Renal cortical epithelial cell (primary cell): ENCODE measurements at places on chromosomes 2 and 18. TPM values are rescaled to one million over a fixed set of nuclear protein-coding genes. Genes with fewer than 3 reads are reported as not detected.

APCDD1 gene
- total RNA-seq = under 0.01 TPM in 1 of 2 replicates, not detected in the other

AP1S3 gene
- total RNA-seq = 48.0 and 50.9 TPM in 2 replicates

WIPF1 gene
- total RNA-seq = 3.0 and 8.6 TPM in 2 replicates

DSEL gene
- 8.7 and 10.7 TPM in 2 replicates for total RNA-seq

KCNG2 gene
- total RNA-seq = 0.20 TPM in 1 of 2 replicates, not detected in the other

SERPINB10 gene
- not detected in 2 replicates for total RNA-seq

CYB5A gene
- 163 and 256 TPM in 2 replicates for total RNA-seq

DNA sequence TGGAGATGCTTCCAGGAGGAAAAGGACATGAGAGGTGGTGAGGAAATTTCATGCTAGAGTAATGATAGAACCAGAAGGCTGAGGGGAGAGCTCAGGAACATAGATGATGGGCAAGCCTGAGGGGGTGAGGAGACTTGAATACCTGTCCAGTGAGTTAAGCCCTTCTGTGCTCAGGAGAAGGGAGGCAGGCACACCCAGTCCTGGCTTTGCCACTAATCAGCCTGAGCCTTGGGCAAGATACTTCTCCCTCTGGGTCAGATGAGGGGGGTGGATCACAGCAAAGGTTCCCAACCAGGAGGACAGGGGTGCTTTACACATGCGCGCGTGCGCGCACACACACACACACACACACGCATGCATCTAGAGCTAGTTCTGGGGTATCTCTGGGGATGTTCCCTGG, 151.6 kb upstream of the MSH6 start:
- DNase-seq = no peak

GRCh38 chr2:23376075-23376474, 8.9 kb upstream of the KLHL29 start:
- DNase-seq = no peak

DNA sequence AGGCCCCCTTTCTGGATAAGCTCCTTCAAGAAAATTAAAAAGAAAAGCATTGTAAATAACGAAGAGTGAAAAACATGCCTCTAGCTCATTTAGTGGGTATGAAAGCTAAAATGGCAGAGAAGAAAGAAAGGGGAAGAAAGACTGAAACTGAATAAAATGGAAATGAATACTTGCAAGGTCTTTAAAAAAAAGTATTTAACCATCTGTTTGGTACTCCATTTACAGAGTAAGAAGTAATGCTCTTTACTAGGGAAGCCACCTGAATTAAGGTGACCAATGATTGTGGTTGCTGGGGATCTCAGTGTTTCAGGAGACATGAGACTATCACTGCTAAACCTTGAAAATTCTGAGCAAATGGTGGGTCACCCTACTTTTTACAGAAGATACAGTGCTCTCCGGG, 17.7 kb upstream of the ARL5A start:
- DNase-seq = no peak

DNA sequence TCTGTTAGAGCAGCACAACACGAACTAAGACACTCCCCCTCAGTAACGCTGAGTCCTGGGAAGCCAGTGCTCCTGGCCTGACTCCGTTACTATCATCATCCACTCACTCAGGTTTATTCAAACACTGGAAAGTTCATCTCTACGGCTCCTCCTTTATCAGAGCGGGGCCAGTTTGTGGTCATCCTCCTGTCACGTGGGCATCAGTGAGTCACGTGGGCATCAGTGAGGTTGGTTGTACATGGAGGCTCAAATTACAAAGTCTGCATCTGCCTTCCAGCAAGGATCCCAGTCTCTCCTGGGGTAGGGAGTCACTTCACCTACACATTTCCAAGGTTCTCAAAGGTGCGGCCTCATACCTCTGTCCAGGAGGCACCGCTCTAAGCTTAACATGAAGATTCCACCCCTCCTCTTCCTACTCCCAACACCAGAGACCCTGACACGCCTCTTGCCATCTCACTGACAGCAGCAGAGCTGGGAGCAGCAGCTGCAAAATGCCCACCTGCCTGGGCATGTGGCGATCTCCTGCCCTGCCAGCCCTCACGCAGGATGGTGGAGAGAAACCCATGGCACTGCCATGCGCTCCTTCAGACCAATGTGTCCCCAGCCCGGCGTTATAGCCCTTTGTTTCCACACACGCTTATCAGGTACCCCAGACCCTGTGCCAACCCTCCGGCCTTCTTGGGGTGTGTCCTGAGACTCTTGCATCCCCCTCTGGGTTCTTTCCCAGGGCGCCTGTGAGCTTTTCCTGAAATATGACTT, 99.2 kb upstream of the PTPRM start:
- peak; percentile 14 for DNase-seq

GRCh38 chr2:31440764-31441163, 26.2 kb upstream of the XDH start:
- no peak for DNase-seq

DNA sequence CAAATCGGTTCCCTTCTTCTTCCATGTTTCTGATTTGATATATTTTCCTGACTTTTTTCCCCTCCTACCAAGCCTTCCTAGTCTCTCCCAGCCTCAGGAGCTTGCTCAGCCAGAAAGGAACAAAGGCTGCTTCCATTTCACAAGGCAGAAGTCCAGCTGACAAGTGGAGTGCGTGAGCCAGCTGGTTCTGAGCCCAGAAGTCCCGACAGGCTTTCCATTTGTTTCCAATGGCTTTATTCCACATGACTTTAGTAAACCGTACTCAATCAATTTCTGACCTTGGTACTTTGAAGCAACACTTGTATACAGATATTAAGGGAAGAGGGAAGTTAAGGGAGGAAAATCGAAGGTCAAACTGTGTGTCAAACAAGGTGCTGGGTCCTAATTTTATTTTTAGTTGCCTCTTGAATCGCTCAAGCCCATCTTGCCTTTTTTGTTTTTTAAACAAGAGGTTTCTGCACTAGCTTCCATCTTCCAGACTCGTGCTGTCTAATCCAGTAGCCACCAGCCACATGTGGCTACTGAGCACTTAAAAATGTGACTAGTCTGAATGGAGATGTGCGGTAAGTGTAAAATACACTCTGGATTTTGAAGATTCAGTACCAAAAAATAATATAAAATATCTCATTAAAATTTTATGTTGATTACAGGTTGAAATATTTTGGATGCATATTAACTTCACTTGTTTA, 36.2 kb downstream of the WIPF1 start:
- peak; percentile 43 for DNase-seq

GRCh38 chr2:16323126-16323520, 342.5 kb downstream of the CYRIA start:
- DNase-seq = no peak

GRCh38 chr2:48841126-48841525, 85.6 kb upstream of the LHCGR start:
- DNase-seq = no peak

DNA sequence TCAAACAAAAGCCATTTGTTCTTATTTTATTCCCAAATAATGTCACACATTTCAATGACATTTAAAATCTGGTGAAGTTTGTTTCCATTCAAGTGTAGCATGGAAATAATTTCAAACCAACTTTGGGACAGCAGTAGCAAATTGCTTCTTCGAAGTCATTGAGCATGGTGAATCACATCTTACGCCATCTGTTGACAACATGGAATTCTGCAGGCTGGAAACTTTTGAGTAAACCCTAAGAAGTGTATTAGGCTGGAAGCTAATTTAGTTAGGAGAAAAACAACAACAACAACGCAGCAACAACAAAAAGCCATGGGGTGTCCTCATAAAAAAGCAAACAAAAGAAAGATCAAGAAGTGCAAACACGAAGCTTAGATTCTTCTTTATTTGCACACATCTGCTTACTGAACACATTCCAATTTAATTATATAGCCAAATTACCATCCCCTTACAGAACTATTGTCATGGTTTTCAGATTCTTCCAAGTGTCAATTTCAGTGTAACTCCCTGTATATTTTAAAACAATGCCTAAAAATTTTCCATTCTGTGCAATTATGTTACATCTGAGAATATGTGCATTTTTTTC, 659.0 kb upstream of the CDH7 start:
- peak; percentile 33 for DNase-seq

- DNase-seq = peak; percentile 42
Observed at GRCh38 chr2:227939271-227940027, 68.0 kb downstream of the DAW1 start.

DNA sequence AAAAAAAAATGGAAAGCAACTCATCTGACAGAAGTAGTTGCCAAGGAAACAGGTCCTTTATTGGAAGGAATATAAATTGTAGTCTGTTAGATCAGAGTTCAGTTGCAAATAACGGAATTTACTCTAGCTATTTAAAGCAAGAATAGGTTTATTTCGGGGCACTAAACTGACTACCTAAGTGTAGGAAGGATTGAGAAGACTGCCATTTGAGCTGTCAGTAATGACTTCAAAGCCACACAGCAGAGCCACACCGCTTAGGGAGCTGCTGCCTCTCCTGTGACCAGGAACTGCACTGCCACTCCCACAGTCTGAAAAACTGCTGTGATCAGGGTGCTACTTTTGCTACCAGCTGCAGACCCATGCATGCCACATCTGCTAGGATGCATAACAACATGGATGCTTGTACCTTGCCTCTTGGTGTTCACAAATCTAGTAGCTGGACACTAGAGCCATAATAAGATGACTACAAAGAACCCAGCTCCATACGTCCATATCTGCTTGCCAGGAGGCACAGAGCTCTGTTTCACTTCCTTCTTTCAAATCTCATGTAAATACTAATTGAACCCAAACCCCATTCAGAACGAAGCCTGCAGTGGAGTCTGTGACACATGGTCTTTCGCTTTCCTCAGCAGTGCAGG, 2.2 kb downstream of the DSG2 start:
- no peak for DNase-seq

DNA sequence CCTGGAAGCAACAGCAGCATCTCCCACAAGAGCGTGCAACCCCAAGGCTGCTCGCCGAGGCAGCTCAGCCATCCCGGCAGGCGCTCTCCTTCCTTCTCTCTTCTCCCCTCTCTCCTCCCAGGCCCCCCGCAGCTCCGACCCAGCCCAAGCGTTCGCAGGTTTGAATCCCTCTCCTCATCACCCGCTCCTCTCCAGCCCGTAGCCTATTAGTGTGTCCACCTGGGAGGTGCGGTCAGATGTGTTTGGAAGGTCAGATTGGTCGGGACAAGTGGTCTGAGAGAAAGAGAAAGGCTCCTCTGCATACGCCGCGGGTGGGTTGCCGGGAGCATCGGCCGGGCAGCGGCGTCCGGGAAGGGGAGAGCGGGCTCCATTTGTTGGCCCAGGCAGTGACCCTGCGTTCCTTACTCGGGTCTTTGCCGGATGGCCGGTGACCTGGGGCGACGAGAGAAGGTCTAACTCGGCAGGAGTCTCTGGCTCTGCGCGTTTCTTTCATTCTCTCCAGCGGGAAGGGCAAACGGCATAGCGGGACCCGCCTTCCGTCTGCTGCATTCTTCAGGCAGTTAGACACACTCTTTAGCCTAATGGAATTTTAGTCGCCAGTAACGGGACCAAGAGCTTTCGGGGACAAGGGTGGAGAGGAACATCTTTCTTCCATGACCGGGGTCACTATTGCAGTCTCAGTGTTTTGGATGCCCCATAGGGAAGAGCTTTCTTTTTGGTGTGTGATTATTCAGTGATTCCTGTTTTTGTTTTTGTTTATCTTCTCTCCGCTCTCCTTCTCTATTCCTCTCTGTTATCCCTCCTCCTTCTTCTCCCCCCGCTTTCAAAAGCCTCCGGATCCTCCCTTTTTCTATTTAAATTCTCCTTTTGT, 1.1 kb upstream of the TMEFF2 start:
- peak; percentile 22 for DNase-seq

- DNase-seq = no peak
Observed at GRCh38 chr2:54581326-54582039, 125.4 kb downstream of the SPTBN1 start.

DNA sequence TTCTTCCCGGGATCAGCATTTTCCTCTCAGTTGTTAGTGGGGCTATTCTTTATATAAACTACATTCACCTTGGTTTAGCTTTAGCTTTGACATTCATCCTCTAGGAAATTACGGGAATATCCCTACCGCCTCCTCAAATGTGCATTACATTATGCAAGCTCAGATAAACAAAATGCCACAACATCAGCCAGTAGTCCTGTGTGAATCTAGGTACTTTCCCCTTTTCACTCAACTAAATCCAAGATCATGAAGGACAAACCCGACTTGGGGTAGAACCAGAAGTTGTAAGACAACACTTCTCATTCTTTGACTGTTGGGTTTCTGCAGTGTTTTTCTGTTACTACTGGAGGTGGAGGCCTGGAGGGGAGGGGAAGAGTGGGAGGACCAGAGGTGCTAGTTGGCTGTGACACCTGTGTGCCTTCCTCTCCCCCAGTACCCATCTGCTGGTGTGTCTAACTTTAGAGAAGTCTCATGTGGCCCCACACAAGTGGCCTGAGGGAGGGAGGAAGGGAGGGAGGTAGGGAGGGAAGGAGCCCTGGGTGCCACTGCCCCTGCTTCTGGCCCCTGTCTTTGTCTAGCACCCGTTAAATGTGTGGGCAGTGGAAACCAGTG, 84.8 kb upstream of the BCL2L11 start:
- DNase-seq = peak; percentile 69

DNA sequence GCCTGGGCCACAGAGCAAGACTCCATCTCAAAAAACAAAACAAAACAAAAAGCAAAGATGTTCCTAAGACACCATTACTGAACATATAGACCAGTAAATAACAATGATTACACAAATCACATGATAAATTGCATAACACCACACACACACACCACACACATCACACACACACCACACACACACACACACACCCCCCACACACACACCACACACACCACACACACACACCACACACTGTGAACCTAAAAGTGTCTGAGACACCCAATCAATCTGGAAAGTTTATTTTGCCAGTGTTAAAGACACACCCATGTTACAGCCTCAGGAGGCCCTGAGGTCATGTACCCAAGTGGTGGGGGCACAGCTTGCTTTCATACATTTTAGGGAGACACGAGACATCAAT, 62.6 kb upstream of the ASAP2 start:
- DNase-seq = no peak

GRCh38 chr2:152548996-152549395, 168.3 kb downstream of the PRPF40A start:
- DNase-seq = peak; percentile 46

DNA sequence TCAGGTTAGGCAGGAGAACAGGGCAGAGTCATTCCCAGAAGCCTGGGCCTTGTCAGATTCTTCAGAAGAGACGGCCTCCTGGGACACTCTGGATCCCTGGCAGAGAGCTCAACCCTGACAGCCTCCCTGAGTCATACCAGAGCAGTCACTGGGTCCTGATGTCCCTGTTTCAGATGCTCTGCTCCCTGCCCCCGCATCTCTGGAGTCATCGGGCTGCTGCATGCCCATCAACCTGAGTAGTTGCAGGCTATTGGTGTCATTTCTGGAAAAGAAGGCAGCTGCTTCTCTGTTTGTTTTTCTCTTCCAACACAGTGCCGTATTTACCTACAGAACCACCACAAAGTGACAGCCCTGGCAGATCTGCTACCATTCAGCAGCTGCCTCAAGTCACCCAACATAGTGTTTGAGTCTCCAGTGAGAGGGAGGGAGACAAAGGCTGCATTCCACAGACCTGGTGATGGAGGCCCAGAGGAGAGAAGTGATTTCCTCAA, 145.1 kb downstream of the B3GNT2 start:
- peak; percentile 76 for DNase-seq

- DNase-seq = no peak
Observed at GRCh38 chr2:109322641-109323040, 193.6 kb downstream of the SH3RF3 start.

GRCh38 chr2:179613701-179614100, 247.7 kb downstream of the ZNF385B start:
- DNase-seq = peak; percentile 47

- DNase-seq = no peak
Observed at GRCh38 chr2:44301111-44301510, 25.8 kb downstream of the SLC3A1 start.

GRCh38 chr18:70363861-70364260, 75.0 kb downstream of the SOCS6 start:
- DNase-seq = peak; percentile 89
